Left colon (tissue), 2 donors: ENCODE measurements at places on chromosomes 2 and 18. TPM values are rescaled to one million over a fixed set of nuclear protein-coding genes. Genes with fewer than 3 reads are reported as not detected.

MYO1B gene
- total RNA-seq, result 62.1 TPM

GRCh38 chr2:20430035-20430434 is 16.8 kb upstream of the RHOB start:
- no peak for DNase-seq

GRCh38 chr2:65605743-65606058 is 173.3 kb upstream of the SPRED2 start:
- no peak for DNase-seq

- DNase-seq, result no peak
Measured at GRCh38 chr2:43897492-43897891, 58.7 kb downstream of the ABCG8 start.

HNMT gene
- total RNA-seq, result 78.2 TPM

LINC00305 gene
- total RNA-seq, result not detected

DNA sequence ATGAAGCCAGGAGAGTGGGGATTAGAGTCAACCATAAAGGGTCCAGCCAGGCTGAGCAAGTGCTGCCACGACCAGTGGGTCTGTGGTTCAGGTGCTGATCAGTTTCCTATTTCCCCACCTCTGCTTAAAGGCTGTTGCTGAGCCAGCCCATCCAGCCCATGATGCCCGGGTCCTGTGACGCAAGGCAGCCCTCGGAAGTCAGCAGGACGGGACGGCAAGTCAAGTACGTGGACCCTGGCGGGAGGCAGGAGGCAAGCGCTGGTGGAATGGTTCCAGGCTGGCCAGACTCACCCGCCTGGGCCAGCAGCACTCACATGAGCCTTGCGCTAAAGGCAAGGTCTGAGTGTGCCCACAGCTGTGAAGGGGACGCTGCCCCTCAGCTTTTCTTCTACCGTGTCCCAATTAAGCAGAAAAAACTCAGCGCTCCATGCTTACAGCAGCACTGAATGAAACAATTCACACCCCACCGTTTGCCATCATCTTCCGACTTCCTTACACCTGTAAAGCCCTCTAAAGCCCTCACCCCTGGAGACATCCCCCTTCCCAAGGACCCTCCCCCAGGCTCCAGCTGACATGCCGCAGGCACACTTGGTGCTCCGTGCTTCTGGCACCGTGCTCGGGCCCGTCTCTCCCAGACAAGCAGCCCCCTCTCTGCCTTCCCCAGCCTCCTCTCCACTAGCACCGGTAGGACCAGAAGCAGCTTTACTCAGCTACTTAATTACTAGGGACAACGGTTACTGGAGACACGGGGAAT is 11.3 kb upstream of the RPL31 start:
- DNase-seq, result no peak

CHRNG gene
- not detected for total RNA-seq

ASPRV1 gene
- 1.2 TPM for total RNA-seq

DNA sequence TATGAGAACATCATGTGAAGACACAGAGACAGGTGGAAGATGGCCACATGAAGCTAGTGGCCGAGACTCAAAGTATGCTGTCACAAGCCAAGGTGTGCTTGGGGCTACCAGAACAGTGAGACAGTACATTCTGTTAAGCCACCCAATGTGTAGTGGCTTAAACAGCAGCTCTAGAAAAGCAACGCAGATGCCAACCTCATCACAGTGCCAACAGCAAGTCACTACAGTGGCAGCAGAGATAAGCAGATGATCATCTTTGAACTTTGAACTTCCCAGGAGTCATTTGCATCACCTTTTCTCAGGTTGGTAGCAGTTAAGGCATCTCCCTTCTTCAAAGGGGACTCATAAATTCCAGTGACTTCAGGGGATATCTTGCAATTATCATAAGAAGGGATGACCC is 394.4 kb downstream of the LRP1B start:
- no peak for DNase-seq

DNA sequence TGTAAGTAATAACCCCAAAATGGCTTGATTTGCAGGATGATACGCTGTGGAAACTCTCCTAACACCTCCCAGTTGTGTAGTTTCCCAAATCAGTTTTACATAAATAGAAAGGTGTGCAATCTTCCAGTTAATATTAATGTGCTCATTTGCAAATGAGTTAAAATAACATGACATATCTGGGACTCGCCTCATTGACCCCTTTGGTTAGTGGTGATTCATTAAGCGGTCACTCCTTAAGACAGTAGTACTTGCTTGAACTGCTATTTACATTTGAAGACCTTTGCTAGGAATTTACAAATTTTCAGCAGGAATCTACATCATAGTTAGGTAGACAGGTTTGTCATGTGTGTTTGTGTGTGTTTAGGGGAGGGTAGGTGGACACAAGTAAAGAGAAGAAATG is 1367.7 kb upstream of the CELF4 start:
- DNase-seq, result no peak

GRCh38 chr18:2935438-2936192 is 77.3 kb downstream of the LPIN2 start:
- no peak for DNase-seq

DNA sequence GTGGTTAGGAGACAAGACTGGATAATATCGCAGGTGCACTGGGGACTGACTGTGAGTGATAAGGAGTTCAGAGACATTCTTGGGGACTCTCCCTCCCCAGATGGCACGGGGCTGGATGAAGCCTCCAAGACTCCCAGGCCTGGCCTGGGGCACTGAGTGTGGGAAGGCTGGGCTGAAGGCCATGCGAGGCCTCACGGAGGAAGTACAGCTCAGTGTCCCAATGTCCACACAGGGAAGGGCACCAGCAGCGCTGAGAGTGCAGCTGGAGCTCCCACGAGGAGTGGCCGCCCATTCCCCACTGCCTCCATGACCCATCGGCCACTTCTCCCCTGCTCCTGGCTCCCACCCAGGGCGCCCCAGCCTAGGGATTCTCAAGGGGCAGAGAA is 6.5 kb downstream of the MFSD2B start:
- DNase-seq, result no peak

DNA sequence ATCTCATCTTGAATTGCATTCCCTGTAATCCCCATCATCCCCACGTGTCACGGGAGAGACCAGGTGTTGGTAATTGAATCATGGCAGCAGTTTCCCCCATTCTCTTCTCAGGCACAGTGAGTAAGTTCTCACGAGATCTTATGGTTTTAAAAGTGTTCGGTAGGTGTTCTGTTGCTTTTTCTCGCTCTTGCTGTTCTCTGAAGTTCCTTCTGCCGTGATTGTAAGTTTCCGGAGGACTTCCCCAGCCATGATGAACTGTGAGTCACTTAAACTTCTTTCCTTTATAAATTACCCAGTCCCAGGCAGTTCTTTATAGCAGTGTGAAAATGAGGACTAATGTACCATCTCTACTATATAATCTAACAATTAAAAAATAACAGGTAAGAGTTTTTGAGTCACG is 409.9 kb upstream of the NRXN1 start:
- DNase-seq, result no peak

DNA sequence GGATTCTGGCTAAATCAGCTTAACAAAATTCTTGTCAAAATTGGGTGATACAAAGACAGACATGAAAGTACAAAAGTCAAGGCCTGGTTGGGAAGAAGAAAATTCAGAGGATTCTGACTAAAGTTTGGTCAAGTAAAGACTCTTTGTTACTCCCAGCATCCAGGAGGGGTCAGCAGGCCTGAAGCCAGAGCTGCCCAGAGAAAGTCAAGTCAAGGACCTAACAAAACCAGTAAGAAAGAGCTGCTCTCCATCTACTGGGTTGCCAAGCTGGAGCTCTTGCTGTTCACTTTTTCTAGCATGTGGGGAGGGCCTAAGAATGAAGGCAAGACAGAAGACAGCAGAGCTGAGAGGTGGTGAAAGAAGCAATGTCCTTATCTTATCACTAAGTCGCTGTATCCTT is 143.3 kb downstream of the C1D start:
- DNase-seq, result no peak

DNA sequence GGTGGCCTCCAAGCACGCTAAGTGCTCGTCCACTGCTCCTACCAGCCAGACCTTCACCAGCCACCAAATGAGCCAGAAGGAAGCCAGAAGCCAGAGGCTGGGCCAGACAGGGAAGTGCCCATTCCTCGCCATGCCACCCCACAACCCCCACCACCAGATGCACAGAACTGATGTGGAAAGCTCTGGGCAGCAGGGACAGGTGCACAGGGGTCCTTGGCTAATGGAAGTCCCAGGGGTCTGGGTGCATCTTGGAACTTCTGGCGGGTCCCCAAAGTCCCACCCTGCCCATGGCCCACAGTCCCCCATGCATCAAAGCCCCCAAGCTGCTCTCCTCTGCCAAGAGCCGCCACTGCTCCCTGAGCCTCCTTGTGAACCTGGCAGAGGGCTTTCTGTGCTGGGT is 173.1 kb upstream of the ID2 start:
- DNase-seq, result no peak

FTCDNL1 gene
- 2.0 TPM for total RNA-seq

DNA sequence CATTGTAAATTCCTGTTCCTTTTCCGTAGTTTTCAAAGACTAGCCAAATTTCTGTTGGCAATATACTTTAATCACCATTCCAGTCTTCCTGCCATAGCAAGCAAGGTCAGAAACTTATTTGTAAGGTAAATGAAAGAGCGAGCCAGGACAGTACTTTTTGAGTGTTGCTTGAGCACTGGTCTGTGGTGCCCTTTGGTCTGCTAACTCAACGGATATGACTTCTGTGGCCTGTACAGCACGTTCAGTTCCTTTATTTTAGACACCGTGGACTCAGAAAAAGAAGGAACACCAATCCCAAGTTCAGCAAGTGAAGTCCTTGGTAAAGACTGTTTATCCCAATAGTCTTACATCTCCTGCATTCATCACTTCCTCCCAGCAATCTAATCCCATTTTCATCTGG is 166.3 kb downstream of the MYO1B start:
- no peak for DNase-seq

DNA sequence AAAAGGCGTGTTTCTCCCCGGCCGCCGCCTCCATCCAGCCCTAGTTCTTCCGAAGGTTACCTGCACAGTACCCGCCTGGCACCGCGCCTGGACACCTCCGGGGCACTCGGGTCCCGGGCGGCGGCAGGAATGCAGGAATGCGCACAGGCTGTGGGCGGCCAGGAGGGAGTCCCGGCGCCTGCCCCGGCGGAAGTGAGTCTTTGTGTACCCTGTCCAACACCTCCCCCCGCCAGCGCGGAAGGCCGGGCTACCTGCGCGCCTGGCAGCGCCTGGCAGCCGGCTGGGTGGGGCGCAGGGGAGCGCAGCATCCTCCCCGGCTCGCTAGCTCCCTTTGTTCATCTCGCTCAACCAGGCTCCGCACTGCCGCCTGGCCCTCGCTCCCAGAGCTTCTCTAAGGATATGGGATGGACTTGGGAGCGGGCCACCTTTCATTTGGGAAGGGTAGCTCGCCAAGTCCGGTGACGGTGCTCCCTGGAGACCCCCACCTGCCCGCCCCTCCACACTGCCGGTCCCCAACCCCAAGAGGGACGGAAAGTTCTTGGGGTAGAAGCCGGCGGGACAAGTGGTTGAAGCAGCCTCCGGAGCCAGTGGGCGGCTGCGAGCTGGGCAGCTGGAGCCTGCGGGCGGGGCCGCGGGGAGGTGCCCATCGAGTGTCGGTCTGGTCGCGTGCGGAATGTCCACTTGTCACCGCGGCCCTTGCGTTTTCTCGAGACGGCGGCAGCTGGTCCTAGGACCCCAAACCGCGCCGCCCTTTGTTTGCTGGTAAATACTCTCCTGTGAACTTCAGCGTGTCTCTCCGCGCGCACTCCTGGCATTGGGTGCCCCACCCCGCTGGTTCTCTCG is 1.2 kb upstream of the ST6GAL2 start:
- DNase-seq, result peak; percentile 43

DNA sequence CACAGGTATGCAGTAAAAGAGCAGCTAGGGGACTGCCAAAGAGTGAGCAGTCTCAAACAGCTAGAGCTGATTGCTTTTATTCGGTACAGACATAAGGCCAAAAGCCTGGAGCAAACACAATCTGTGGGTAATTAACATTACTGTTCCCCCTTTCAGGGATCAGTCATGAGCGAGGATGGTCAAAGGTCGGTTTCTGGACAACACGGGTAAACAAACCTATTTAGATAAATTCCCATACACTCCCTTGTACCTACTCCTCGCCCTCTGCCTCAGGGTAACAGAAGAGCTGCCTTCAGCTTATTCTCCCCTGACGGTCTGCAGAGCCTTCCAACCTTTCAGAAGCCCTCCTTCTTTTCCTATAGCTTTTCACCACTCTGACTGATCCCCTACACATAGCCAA is 586.0 kb downstream of the SUCLG1 start:
- no peak for DNase-seq

DNA sequence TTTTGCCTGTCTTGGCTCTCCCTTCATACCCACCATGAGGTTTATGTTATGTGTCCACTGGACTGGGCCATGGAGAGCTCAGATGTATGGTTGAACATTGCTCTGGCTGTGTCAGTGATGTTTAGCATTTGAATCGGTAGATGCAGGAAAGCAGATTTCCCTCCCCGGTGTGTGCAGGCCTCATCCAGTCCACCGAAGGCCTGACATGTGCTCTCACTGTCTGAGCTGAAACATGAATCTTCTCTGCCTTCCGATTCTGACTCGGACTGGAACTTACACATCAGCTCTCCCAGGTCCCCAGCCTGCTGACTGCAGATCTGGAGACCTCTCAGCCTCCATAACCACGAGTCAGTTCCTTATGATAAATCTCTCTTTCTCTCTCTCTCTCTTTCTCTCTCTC is 72.4 kb upstream of the SLC66A3 start:
- no peak for DNase-seq

- peak; percentile 27 for DNase-seq
Measured at GRCh38 chr2:11571170-11571569, 37.3 kb downstream of the GREB1 start.

DNA sequence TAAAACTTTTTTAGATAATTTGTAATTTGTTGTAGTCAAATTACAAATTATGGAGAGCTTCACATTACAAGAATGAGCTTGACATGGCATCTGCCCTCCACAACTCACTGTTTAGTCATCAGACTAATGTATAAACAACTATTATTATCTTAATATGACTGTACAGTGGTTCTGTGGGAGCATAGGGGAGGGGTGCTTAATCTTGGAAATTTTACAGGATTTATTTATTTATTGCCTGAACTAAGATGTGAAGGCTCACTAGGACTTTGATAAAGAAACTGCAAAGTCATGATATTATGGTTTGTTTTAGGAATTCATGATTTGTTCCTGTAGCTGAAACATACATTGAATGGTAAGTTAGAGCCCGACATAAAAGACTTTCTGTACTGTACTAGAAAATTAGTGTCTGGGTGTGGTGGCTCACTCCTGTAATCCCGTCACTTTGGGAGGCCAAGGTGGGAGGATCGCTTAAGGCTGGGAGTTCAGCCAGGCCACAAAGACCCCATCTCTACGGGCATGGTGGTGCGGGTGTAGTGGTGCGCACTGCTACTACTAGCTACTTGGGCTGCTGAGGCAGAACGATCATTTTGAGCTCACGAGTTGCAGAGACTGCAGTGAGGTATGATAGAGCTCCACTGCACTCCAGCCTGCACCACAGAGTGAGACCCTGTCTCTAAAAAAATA is 2.1 kb downstream of the MARCHF7 start:
- DNase-seq, result no peak
